CD4-positive, alpha-beta T cell treated with Interleukin-15 for 4 hours (primary cell): ENCODE measurements at places on chromosomes 3 and 15.

- no peak for DNase-seq
These were observed 172.0 kb downstream of the XXYLT1 start for GRCh38 chr3:195098741-195099525.

- no peak for DNase-seq
These were observed 97.6 kb downstream of the ROBO1 start for GRCh38 chr3:79670178-79670577.

DNA sequence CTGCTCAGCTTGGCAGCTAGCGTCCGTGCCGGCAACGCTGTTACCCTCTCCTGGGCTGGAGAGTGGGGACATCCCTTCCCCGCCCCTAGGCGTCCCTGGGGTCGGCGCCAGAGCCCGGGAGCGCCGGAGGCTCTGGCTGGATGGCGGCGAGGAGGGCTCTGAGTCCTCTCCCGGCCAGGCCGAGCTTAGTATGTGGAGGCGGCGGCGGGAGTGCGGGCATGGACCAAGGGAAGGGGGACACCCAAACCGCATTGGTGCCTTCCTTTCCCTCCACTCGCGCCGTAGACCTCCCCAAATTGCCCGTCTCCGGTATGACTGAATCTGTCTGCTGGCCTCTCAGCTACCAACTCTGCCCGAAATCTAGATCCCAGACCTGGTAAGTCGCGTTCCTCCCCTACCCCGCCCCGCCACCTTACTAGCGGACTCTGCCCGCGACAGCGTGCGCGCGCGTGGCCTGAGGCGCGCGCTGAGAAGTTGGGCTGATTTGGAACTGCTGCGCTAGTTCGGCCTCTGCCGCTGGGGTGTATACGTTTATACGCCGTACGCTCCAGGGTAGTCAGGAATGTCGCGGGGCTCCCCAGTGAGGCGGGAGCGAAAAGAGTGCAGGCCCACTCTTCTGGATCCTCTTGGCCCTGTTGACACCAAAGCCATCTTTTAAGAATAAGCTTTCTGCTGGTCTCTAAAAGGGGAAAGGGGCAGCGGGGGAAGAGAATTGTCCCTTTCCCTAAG, 12.2 kb downstream of the ZIC1 start:
- no peak for DNase-seq

DNA sequence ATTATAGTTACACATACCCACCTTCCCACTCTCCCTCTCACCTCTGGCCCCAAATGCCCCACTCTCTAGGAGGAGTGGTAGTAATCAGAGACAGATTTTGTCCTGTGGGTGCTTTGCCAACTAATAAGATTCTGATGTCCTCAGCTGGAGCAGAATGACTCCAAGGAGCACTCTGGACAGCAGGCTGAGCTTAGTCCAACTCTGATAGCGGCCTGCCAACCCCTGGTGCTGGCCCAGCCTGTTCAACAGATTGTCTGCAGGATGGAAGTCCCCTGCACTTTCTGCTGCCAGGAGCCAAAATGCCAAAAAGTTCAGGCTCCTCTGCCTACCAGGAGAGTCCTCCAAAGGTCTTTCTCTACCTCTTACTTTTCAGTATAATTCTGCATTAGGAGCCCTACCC, 160.5 kb upstream of the UMPS start:
- no peak for DNase-seq

GRCh38 chr3:155737844-155738460, 6.9 kb downstream of the PLCH1 start:
- DNase-seq: no peak

- no peak for DNase-seq
These were observed 426.5 kb downstream of the TBC1D5 start for GRCh38 chr3:17315897-17316296.

- no peak for DNase-seq
These were observed 93.7 kb upstream of the GK5 start for GRCh38 chr3:142319094-142319493.

- DNase-seq: no peak
These were observed 296.6 kb upstream of the MME start for GRCh38 chr3:154783521-154783931.

DNA sequence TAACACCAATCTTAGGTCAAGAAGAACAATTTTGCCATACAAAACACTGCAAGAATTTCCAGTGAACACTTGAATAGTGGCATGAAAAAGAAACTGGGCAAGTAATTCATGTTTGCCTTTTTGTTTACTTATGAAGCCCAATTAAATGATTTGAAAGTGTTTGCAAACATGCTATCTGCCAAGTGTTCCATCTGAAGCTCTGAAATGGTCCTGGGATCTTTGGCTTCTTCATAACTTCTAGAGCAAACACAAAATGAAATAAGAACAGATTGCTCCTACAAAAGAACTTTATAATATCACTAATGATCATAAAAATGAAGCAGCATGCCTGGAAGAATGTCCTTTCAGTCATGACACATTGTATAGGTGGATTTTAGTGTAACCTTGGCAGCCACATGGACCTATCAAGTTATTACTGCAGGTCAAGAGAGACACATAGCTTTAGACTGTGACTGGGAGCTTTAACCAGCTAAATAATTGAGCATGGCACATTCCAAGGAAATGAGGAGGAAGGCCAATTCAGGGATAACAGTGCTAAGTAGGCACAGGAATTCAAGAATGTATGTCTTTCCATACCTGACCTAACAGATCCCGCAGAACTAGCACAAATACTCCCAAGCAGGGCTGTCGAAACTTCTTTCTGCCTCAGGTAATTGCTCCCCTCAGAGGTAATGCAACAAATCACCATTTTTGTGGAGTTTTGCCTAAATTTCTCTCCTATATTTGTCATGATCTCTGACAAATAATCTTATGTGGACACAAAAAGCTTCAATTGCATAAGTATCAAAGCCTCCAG, 144.6 kb downstream of the DUT start:
- DNase-seq: no peak

DNA sequence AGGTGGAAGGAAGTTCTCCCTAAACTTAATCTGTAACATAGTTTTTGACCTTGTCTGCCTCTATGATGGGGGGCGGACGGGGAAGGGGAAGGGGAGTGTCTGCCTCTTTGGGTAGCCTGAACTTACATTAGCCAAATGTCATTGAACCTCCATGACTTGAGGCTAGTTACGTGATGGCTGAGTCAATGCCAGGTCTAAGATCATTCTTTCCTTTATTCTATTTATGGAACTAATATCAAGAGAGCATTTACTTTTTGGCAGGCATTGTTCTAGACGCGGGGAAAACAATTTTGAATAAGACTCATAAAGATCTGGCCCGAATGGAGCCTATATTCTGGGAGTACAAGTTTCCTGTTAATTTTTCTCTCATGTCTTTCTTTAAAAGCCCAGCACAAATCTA, 340.7 kb upstream of the C2CD4B start:
- no peak for DNase-seq

DNA sequence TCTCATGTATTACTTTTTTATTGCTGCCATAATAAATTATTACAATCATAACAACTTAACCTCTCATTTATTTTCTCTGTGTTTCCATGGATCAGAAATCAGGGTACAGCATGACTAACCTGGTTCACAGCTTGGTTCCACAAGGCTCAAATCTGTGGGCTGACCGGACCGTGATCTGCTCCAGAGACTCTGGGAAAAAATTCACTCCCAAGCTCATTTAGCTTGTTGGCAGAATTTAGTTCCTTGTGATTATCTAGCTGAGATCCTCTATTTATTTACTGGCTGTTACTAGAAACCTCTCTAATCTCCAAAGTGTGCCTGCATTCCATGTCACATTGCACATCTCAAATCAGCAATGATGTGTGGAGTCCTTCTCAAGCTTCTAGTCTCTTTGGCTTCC, 386.6 kb downstream of the DIPK2A start:
- no peak for DNase-seq

DNA sequence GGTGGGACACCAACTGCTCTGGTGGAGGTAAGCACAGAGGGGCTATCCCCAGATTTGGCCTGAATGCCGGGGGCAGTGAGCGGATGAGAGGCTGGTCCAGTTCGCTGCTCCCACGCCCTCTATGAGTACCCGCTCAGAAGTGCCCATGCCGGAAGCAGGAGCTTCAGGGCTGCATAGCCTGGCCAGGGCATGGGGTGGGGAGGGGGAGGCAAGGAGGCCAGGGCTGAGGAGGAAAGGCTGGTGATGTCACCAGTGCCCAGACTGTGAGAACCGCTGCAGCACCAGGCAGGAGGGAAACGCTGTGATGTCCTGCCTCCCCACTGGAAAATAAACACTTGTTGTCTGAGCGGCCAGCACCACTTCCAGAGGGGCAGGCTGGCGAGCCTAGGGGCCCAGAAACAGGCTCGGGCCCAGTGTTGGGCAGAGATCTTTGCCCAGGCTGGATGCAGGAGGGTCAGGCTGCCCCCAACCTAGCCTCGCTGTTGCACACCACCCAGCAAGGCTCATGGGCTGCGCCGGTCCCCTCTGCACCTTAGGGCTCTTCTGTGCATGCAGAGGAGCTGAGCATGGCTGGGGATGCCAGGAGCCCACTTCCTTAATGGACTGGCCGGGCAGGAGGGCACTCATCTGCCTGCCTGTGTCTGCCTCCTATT, 10.9 kb upstream of the DLL4 start:
- DNase-seq: no peak

GRCh38 chr3:134677196-134677986, 26.6 kb upstream of the KY start:
- DNase-seq: no peak

DNA sequence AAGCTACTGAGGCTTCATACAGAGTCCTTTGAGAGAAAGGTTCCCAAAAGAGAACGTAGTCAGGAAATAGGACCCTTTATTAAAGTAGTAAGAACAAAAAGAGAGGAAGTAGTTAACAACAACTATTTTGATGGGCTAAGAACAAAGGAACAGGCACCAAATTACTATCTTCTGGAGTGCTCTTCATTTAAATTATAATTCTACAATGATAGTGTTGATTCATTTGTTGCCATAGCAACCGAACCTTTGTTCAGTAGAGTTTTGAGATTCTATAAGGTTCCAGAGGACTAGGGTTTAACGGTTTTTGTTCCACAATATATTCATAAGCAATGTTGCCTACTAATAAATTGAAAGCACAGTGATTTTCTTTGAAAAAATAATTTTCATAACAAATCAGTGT, 78.8 kb downstream of the CMSS1 start:
- DNase-seq: no peak
